ENCODE measurements at places on chromosomes 13 and 19. TPM values are rescaled to one million over a fixed set of nuclear protein-coding genes. Genes with fewer than 3 reads are reported as not detected.

DNA sequence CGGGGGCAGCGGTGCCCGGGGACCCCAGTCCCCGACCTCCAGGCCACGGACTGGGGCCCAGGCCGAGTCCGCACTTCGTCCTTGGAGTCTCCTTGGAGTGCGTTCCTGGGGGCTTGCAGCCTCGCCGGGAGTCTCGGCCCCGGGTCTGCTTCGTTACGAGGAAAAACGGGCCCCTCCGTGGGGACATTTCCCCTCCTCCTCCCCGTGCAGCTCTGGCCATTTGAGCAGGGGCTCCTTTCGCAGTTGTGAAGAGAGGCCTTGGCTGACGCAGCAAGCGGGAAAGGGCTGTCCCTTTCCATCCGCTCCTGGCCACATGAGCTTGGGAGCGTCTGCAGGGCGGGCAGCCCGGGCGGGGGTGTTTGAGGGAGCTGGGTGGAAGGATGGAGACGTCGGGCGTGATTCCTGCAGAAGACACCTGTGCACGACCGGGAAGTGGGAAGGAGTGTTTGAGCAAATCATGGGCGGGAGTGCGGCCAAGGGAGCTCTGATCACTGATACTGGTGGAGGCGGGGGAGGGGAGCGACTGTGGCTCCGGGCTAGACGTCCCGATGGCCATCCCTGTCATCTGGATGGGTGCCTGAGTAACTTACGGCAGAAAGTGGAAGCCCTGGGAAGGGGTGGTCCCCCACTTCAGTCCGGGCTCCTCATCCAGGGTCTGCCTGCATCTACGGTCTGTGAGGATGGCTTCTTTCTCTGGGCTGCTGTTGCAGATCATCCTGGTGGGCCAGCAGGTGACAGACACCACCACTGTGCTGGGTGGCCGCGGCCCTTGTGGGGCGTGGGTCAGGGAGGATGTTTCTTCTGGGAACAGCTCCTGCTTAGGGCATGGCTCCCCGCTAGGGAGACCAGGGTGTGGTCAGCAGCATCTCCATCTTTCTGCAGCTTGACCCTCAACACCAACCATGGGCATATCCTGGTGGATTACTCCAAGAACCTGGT lies 736 bp downstream of the GPI start:
- peak; percentile 51 for DNase-seq

DNA sequence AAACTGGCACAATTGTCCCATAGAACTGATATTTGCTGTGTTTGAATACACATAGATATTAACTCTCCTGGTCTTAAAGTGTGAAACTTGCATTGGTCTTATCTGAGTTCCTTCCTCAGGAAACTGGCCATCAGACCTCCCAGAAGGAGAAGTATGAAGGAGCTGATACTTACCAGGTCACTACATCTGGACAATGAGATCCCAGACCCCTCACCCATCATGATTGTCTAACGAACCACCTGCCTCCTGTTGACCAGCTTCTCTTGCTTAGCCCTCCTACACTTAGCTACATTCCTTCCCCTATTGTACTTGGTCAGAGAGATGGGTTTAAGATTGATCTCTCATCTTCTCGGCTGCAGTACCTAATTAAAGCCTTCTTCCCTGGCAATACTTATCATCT lies 413.3 kb downstream of the KCTD12 start:
- no peak for DNase-seq

- DNase-seq: no peak
Observed at GRCh38 chr19:13208672-13209483, 58.7 kb downstream of the IER2 start.

DNA sequence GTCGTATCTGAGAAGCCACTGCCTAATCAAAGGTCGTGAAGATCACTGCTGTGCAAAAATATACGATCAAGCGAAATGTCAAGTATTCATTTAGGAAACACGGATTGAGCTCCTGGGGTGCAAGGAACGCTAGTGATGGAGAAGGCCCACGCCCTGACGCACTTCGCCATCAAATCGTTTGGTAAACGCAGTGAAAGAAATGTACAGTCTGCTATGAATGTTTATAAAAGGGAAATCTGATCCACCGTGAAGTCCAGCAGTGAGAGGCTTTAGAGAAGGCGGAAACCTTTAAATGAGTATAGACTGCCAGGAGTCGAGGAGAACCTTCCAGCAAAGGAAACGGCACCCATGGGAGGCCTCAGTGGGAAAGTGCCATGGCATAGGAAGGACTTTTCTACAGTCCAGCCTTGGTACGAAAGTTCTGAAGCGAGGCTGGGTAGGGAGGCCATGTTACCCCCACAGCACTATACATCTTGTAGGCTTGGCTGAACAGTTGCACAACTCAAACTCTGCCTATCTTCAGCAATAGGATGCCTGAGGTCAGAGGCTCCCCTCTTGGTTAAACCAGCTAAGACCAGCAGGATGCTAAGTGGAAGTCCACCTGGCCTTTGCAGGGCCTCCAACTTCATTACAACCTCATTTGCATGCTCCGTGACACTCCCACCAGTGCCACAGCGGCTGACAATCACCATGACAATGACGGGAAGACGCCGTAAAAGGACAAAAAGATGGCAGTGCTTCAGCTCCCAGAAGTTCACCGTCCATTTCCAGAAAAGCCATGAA lies 20.4 kb downstream of the PCID2 start:
- no peak for DNase-seq

DNA sequence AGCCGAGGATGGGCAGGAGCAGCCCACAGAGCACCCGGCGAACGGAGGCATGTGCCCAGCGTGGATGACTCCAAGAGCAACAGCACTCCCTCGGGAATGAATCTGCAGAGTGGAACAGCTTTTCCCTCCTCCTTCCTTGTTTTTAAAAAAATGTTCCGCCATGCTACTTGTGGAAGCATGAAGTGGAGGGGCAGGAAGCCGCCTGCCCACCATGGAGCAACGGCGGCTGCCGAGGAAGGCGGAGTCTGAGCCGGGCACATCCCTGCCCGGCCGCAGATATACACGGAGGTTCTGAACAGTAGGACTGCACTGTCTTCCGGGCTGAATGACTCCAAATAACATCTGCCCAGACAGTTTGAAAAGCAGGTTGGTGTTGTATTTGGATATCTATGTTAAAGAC lies 65.2 kb downstream of the SOX1 start:
- no peak for DNase-seq

DNA sequence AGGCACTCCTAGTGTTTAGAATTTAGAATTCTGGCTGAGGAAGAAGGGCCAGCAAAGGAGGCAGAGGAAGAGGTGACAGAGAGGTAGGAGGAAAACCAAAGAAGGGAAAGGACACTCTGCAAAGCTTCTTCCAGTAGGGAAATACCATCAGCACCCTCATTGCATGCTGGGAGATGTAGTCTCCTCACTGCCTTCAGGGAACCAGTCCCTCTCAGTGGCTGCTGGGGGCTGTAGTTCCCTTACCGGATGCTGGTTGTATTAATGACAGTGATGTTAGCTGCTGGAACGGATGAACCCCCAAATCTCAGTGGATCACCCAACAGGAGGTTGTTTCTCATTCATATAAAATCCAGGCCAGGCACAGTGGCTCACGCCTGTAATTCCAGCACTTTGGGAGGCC lies 10.1 kb downstream of the GRIN2D start:
- DNase-seq: peak; percentile 47

The CNN2 gene
- total RNA-seq: 104 TPM

The RFXANK gene
- 64.7 TPM for total RNA-seq
